ENCODE measurements at places on chromosomes 7 and 10.

DNA sequence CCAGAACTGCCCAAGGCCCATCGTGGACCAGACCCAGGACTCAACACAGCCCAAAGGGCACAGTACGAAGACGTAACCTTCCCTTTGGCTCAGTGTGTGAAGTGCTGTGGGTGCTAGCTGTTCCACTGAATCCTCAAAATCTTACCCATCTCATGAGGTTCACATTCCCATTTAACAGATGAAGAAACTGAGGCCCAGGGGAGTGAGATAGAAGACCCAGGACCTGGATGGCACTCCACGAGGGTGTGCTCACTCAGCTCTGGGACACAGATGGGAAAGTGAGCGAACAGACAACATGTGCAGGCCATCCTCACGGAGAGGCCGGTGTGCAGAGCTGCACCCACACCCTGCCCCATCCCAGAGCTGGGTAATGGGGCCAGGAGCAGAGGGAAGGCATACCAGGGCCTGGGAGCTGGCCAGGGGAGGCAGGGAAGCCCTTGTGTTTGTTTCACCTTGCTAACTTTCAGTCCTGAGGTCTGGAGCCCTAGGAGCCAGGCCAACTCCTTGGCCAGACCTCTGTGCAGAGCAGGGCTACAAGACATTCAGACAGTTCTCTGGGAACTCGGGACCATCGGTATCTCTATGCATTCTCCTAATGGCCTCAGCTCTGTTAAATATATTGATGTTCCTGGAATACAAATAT lies 100.3 kb upstream of the ZMIZ1 start:
- DNase-seq: no peak

GRCh38 chr7:95322854-95323253 lies 1.5 kb downstream of the PON1 start:
- no peak for DNase-seq

DNA sequence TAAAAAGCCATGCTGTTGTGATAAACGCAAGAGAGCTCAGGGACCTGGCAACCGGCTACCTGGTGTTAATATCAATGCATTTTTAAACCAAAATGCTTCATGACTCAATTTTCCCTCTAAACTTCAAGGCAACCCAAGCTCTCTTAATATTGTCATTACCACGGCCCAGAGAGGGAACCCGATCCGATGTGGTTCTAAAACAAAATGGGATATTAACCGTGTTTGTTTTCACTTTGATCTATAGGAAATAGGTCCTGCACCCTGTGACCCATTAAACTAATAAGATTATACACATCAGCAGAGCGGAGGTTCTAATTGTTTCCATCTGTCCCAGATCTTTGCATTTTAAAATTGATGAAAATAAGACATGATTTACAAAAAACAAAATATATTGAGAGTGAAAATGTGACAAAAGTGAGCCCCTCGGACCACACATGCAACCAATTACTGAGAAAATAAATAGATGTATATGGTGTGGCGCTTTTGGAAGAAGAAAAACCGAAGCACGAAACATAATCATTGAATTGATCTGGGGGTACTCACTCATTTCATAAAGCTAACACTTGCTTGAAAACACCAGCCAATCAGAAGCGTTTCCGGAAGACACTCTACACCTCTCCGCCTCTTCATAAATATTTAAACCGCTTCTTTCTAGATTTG lies 290.3 kb upstream of the NFE2L3 start:
- no peak for DNase-seq

DNA sequence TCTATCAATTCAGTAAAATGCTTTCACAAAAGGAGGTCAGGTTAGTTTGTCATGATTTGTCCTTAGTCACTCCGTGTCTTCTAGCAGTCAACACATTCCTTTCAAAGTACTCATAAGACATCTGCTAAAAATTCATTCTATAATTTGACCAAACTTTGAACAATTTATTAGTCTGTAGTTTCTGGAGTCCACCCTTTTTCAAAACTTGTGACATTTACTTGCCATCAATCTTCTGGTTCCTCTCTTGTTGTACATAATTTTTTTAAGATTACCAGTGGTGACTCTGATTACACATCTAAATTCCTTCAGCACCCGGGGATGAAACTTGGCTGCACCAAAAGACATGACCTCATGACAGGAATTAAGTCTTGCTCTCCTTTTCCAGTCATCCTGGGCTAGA lies 130.1 kb downstream of the NEBL start:
- no peak for DNase-seq

GRCh38 chr10:14408139-14408538 lies 77.4 kb upstream of the FRMD4A start:
- DNase-seq: no peak

- no peak for DNase-seq
These were observed 58.3 kb upstream of the PPP2R2D start for GRCh38 chr10:131842351-131843088.

- DNase-seq: no peak
These were observed 82.3 kb downstream of the LHFPL3 start for GRCh38 chr7:104410742-104411141.

DNA sequence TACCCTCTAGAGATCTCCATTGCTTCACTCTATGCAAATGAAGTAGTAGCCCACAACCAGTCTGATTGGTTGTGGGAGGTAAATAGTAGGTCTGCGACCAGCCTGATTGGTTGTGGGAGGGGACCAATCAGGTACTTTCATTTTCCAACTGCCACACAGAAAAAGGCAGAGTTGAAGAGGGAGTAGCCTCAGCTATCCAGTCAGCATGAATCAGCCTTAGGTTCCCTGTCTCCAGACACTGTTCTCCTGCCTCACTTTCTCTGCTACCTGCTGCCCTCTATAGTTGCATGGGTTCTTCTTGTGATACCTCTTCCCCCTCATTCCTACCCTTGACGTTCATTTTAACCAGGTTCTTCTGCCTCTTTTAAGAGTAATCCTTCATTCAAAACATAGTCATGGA lies 114.5 kb upstream of the LYZL1 start:
- no peak for DNase-seq

DNA sequence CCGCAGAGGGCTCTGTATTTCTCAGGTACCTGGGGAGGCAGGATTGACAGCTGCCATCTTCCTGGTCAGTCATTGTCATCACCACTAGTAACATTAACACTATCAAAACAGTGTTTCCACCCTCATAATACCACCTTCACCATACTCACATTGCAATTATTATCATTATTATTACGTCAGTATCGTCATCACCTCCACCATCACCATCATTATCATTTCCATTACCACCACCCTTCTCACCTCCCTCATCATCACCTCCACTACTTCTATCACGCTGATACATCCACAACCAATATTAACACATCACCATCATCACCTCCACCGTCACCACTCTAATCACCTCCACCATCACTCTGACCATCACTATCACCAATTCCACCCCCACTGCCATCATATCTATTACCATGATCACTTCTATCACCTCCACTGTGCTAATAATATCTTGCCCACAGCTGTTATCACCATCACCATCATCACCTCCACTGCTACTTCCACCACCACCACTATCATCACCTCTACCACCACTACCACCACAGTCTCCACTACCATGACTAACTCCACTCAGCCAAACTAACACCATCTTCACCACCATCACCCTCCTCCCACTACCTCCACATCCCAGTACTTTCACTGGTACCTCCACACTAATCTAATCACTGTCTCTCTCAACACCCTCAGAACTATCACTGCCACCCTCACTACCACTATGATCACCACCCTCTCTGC lies 196.4 kb downstream of the RPS24 start:
- no peak for DNase-seq

- no peak for DNase-seq
These were observed 60.8 kb downstream of the XRCC2 start for GRCh38 chr7:152615031-152615741.

DNA sequence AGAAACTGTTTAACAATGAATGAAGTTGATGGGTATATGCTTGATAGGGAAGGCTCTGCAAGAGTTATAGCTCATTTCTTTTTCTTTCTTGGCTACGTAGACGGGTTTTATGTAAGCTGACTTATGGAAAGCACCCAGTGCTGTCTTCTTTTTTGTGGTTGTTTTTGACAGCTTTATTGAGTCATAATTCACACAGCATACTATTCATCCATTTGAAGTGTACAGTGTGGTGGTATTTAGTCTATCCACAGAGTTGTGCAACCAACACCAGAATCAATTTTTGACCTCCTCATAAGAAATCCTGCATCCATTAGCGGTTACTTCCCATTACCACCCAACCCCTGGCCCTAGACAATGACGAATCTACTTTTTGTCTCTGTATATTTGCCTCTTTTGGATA lies 240.6 kb upstream of the KIAA1217 start:
- DNase-seq: no peak

DNA sequence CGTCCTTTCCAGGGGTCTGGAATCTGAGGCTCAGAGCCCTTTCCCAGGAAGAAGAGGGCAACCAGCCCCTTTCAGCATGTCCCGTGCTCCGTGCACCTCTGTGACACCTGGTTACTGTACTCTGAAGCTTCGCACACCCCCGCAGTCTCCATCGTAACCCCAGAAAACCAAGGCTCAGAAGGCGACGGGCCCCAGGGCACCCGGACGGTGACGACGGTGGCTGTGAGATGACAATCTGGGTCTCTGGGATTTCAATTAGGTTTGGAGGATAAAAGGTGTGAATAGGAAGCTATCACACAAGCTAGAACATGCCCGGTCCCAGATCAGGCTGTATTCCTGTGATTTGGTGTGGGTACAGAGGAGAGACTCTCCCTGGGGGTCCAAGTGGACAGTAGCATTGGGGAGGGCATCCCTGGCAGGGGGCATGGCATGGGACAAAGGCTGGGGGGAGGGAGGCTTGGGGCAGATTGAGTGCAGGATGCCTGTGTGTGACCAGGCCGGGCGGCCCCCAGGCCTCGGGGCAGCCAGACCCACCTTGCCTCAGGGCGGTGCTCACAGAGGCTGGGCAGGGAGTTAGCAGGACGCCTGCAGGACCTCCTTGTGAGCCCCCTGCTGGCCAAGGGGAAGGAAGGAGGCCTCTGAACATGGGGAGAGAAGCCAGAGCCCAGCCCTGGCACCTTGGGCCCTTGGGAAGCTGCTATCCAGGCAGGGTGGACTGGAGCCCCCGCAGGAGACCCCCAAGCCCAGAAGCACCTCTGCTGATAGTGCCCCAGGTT lies 23.4 kb upstream of the PSMG3 start:
- DNase-seq: no peak

DNA sequence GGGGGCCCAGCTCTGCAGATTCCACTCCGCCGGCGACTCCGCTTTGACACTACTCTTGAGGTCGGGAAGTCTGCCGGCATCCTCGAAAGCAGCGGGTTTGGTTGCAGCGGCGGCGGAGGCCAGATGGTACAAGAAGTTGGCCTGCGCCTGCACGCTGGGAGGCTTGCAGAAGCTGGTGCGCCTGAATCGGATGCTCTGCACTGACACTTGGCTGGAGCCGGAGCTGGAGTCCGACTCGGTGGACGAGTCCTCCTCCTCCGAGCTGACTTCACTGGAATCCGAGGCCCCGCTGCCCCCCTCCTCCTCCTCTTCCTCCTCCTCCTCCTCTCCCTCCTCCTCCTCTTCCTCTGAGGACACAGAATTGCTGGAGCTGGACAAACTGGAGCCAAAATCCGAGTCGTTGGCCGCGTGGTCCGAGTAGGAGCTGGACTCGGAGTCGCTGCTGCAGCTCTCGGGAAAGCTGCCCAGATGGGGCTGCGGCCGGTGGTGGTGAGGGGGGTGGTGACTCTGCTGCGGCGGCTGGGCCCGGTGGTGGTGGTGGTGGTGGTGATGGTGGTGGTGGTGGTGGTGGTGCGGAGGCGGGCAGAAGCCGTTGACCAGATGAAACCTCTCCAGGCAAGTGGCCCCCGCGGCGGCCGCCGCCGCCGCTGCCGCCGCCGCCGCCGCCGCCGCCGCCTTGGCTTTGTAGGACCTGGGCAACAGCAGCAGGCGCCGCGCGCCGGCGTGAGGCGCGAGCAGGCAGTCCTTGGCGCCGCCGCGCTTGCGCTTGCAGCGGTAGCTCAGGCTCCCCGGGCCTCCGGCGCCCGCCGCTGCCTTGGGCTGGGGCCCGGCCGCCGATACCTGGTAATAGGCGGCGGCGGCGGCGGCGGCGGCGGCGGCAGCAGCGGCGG lies 9.0 kb downstream of the SKIDA1 start:
- peak; percentile 83 for DNase-seq

GRCh38 chr7:30430276-30430675 lies 48.3 kb downstream of the NOD1 start:
- DNase-seq: no peak

DNA sequence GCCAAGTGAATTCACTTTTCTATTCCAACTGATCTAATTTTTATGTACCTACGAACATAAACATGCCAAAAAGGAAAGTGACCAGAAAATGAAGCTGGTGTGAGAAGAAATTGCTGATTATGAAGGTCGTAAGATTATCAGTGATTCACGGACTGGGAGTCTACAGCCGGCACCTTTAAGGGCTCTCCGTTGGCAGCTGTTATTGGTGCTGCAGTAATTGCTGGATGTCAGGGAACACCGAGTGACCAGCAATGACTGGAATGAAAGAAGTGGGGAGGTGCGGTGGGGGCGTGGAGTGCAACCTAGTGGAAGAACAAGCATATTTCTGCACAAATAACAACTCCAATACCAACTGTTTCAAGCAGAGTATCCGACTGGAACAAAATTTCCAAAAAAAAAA lies 109.8 kb upstream of the TARP start:
- no peak for DNase-seq

GRCh38 chr10:132397671-132398565 lies 918 bp downstream of the PWWP2B start:
- peak; percentile 34 for DNase-seq

- no peak for DNase-seq
These were observed 5.4 kb downstream of the RELN start for GRCh38 chr7:103984050-103984449.

DNA sequence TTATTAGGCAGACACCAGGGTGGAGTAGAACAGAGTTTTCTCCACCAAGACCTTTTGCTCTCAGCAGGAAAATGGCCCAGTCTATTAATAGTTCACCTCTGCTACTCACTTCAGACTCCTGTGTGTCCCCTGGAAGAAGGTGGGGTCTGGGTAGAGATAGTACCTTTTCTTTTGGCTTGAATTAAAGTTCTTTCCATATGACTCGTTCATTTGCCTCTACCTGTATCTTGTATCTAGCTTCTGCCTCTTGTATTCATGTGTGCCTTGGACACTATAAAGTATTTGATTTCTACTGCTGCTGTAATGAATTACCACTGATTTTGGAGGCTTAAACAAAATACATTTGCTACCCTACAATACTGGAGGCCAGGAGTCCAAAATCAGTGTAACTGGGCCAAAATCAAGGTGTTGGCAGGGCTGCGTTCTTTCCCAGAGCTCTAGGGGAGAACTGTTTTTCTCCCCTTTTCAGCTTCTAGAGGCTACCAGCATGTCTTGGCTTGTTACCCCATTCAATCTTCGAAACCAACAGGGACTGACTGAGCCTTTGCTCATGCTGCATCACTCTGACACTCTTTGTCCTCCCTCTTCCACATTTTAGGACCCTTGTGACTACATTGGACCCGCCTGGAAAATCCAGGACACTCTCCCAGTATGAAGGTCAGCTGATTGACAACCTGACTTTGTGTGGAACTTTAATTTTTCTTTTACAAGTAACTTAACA lies 155.6 kb upstream of the PRSS58 start:
- no peak for DNase-seq

GRCh38 chr7:44484482-44485313 lies 5.8 kb downstream of the NUDCD3 start:
- DNase-seq: no peak

Measured in GM06990 (cell line).